ENCODE measurements at places on chromosomes 6 and 20. TPM values are rescaled to one million over a fixed set of nuclear protein-coding genes. Genes with fewer than 3 reads are reported as not detected.

- DNase-seq: no peak
Measured at GRCh38 chr6:3244003-3244831, 14.5 kb upstream of the PSMG4 start.

The HRH3 gene
- total RNA-seq: not detected

- no peak for DNase-seq
Measured at GRCh38 chr20:8424010-8424409, 291.9 kb downstream of the PLCB1 start.

DNA sequence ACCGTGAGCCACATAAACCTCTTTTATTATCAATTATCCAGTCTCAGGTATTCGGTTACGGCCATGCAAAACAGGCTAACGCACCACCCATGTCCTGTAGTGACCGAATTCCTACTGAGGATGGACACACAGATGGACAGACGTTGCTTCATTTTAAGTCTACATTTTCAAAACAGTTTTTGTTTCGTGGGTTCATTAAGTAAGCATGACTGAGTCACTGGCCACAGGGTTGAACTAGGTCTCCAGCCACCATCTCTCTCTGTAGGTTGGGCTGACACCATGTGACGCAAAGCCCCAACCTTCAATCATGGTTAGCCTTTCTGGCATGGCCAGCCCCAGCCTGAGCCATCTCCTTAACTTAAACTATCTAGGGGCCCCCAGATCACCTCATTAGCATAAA lies 110.0 kb upstream of the SLC22A23 start:
- peak; percentile 68 for DNase-seq

DNA sequence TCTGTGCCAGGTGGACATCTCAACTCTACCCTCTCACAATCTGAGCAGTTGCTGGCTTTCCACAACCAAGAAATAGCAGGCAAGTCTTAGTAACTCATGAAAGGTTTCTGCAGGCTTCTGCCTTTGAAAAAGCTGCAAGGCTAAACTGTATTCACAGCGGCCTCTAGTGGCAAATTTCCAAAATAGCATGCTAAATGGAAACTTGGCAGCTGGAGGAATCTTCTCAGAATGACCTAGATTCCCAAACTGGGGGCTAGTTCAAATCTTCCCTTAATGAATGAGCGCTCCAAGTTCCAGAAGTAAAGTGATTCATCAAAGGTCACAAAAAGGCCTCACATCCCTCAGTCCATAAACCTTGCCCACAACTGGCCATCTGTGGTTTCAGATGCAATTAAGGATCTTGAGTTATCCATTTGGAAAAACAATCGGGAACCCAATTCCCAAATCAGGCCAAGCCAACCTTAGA lies 11.9 kb upstream of the CPNE5 start:
- peak; percentile 82 for DNase-seq

DNA sequence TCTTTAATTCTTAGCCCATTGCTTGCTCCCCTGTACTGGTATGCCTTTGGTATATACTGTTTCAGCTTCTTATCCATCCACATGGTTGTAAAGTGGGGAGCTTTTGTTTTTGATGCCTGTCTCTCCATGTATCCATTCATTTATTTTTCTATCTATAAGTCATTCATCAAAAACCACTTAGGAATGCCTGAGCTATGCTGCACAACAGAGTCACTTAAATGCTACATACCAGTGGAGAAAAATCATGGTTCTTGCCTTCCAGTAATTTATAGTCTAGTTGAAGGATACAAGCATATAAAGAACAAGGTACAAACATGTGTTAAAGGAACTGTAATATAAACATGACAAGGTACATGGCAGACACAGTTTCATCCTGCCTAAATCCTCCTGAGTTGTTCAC lies 347.3 kb downstream of the NRN1 start:
- DNase-seq: no peak

DNA sequence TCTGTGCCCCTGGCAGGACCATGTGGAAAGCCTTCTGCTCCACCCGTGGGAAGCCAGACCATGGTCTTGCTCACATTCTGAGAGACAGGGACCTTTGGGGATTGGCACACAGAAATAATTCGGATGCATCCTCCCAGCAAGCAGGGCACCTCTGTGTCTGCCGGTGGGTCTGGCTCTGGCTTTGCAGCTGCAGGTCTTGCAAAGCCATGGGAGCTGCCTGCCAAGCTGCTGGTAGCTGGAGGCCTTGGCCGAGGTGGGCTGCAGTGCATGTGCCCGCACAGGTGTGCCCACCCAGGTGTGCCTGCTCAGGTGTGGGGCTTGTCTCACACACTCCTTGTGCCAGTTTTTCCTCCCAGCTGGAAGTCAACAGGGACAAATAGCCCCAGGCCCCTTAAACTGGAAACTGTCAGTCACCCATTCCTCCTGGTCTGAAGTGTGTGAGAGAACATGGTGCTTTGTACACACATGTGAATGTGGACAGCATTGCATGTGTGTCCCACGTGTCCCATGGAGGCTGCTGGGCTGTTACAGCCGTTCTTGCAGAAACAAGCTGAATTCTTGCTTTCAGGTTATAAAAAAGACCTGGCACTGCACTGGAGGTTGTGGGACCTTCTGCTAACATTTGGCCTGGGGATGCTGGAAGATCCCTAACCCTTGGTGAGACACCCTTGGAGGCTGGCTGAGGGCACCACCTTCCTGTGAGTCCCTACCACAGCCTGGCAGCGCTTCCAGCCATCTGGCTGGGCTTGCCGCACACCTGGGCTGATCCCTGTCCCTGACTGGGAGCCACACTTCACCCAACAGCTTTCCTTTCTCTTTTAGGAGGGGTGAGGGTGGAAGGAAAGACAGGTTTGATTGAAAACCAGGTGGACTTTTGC lies 54.9 kb upstream of the SMOC2 start:
- no peak for DNase-seq

The SMPDL3A gene
- 10.0 TPM for total RNA-seq

The STMND1 gene
- total RNA-seq: not detected

DNA sequence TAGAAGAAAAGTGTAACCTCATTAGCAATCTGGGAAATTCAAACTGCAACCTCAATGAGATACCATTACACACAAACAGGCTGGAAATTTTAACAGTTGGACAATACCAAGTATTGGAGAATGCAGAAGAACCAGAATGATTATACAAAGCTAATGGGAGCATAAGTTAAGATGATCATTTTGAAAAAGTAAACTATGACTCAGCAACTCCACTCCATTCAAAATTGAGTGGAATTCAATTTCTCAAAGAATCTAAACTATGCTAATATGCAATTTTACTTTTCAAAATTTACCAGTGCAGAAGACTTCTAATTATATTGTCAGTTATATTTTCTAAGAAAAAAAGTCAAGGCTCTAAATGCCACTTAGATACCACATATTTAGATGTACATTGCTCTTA lies 17.2 kb downstream of the GPLD1 start:
- no peak for DNase-seq

DNA sequence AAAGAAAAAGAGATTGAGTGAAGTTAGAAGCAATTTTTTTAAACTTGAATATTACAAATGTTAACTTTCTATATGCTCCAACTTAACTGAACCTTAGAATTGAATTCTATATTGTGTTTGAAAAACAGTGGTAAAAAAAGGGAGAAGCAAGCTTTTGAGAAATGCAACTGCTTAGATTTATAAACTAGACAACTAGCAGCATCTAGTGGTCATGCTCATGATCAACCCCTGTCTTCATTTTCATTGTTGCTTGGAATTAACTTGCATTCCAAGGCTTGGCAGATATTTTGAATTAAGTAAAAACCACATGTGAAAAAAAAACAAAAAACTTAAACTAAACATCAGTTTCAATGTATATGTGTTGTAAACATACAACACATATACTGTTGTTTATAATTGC lies 113.1 kb downstream of the C6orf58 start:
- peak; percentile 16 for DNase-seq

DNA sequence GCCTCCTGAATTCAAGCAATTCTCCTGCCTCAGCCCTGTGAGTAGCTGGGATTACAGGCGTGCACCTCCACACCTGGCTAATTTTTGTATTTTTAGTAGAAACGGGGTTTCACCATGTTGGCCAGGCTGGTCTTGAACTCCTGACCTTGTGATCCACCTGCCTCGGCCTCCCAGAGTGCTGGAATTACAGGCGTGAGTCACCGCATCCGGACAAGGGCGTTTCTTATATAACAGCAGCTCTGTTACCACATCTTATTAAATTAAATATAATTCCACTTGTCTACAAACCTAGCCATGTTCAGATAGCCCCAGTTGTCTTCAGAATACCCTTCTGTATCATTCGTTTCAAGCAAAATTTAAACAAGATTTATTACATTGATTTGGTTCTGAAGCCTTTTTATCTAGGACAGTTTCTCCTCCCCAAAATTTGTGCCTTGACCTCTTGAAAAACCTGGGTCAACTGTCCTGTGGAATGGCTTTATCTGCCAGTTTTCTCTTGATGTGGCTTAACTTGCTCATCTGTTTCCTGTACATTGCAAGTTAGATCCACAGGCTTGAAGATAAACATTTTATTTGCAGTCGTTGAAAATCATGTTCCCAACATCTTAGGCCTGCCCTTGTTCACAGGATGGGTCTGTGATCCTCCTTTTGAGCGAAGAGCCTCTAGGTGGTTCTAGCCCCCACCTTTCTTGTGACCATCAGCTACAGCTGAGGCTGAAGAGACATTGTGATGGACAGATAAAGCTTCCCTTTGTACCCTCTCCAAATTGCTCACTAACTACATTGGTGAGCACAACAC lies 132.2 kb downstream of the ARID1B start:
- DNase-seq: no peak

Measured in LHCN-M2 (cell line).